ENCODE measurements at places on chromosomes 12 and 14.

GRCh38 chr12:65618588-65618987 lies 205.7 kb upstream of the HMGA2 start:
- no peak for DNase-seq

DNA sequence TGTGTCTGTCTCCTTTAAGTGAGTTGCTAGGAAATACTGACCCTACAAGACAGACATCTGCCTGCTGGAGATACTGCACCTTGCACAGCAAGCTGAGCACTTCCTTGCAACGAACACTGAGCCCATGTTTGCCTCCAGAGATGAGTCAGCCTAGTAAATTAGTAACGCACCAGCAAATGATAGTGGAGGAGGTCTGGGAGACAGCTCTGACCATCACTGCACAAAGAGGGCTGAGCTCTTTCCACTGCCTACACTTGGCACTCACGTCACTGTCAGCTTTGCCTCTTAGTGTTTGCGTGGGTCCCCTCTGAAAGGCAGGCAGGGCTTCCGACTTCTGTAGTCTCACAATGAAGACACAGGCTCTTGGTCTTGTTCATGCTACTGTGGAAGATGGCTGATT lies 109.0 kb downstream of the APAF1 start:
- no peak for DNase-seq

DNA sequence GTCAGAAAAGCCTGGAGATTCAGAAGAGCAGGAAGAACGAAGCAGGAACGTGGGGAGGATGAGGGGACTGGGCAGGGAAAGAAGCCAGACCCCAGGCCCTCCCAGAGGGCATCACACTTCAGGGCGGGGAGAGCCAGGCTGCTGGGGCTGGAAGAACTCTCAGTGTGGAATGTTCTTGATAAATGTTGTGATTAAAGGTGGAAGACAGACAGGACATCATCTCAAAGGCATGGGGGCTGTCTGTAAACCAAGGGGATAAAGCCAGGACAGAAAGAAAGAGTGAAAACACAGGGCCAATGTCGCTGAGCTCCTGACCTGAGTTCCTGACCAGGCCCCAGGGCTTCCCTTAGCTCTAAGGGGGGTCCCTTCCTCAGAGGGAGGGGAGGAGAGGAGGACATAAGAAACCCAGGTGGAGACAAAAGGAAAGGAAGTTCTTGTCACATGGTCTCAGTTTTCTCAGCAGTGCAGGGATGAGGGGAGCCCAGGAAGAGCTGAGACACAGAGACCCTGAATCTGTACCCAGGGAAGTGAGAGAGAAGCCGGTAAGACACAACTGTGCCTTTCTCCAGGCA lies 56.3 kb downstream of the SETD3 start:
- no peak for DNase-seq

DNA sequence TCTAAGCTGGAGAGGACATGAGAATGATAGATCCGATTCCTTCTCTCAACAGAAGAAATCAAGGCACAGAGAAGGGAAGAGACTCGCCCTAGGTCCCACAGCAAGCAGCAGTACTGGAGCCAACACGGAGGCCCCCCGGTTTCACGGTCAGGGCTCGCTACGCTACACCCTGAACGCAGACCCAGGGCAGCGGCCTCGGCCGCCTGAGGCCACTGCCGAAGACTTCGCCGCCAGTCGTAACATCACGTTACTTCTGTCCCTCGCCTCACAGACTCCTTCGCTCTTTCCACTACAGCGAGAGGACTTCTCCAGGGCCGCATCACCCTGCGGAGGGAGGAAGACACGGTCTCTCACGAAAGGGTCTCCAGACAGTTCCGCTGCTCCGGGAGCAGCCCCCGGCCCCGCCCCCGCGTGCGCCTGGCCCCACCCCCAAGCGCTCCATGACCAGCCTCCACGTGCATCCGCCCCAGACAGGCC lies 411 bp upstream of the DCAF4 start:
- no peak for DNase-seq

- DNase-seq, result no peak
Observed at GRCh38 chr14:90760078-90760444, 56.2 kb downstream of the TTC7B start.

DNA sequence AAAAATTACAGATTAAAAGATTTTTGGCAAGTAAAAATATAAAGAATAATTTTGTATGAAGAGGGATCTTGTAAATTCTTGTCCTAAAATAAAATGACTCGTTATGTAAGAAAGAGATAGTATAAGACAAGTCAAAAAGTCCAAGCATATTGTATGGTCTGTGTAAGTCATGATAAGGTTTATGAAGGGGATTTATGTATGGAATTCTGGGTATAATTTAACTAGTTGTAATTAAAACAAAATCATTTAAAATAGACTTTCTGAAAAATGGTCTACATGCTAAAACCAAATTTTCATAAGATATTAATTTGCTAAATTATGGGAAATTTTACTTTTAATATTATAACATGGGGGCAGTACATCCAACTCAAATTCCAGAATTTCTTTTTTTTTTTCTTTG lies 17.6 kb upstream of the PEX5 start:
- no peak for DNase-seq

GRCh38 chr14:97866195-97866594 lies 1069.0 kb downstream of the VRK1 start:
- DNase-seq, result no peak

DNA sequence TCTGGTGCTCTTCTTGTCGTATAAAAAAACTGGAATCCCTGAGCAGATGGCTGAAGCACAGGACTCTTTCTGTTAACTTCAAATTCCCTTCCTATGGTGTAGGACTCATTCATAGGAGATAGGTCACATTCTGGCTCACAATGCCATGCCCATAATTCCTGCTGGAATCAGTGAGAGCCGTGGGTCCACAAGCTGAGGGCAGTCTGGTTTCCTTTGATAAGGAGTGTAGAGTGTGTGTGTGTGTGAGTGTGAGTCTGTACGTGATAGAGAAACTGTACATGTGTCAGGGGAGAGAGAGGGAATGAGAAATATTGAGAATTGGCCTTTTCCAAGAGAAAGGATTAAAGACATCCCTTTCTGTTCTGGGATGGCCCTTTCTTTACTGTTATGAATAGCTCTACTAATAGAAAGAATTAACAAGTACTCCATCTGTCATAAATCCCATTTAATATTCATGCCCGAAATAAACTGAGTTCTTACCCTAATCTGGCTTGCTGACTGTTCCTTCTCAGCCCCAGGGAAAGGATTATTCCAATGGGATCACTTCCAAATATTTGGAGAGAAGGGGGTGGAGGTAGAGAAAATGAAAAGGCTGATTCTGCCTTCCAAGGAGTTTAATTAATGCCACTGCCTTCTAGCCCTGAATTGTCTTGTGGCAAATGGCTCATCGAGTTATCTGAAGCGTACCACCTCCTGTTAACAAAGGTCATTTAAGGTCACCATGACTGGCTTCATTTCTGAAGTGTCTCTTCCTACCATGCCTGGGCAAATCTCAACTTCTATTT lies 79.0 kb downstream of the TMX1 start:
- DNase-seq, result no peak

- DNase-seq, result no peak
Observed at GRCh38 chr14:24437020-24437735, 5.4 kb downstream of the SDR39U1 start.

- DNase-seq, result no peak
Observed at GRCh38 chr14:100589071-100589759, 2.0 kb upstream of the BEGAIN start.

GRCh38 chr14:23939607-23940326 lies 13.8 kb upstream of the DHRS4 start:
- no peak for DNase-seq

GRCh38 chr12:131075611-131076010 lies 121.9 kb downstream of the ADGRD1 start:
- DNase-seq, result no peak

DNA sequence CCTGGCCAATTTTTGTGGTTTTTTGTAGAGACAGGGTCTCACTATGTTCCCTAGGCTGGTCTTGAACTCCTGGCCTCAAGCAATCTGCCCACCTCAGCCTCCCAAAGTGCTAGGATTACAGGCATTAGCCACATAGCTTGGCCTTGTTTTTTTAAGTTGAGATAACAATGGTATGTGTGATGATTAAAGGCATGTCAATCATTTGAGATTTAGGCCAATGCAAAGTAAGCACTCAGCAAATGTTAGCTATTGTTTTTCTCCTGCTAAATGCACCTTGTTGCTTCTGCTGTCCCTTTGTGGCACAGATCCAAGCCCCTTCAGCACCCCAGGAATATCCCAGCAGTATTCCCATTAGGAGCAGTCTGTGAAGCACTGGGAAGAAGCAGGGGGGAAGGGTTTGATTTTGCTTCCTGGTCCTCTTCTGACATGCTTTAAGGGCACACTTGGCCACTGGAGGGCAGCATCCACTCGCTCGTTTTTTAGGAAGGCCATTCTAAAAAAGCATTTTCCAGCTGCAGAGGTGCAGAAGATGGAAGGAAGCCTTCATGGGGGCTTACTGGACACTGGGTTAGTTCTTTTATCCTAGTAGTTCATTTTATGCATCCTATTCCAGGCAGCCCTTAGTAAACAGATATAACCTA lies 70.2 kb upstream of the ZFP36L1 start:
- DNase-seq, result peak; percentile 49

DNA sequence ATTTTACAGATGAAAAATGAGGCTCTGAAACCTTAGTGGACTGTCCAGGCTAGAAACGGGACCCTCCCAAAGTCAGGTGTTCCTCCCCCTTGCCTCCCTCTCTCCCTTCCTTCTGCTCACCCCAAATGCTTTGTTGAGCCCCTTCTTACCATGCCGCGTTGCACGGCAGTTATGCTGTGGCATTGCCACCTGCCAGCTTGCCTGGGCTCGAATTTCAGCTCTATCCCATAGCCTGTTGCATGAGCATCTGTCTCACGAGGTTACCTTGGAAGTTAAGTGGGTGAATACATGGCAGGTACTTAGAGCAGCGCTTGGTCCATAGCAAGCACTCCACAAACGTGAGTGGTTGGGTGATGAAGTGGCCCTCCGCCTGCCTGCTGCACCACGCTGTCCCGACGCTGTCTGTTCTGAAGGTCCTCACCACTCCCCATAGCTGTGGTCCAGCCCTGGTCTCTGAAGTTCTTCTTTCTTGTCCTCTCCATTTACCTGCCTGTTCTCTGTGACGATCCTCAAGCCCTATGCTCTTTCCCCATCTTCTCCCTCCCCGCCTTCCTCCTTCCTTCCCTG lies 269.9 kb downstream of the CACNA1C start:
- peak; percentile 88 for DNase-seq

DNA sequence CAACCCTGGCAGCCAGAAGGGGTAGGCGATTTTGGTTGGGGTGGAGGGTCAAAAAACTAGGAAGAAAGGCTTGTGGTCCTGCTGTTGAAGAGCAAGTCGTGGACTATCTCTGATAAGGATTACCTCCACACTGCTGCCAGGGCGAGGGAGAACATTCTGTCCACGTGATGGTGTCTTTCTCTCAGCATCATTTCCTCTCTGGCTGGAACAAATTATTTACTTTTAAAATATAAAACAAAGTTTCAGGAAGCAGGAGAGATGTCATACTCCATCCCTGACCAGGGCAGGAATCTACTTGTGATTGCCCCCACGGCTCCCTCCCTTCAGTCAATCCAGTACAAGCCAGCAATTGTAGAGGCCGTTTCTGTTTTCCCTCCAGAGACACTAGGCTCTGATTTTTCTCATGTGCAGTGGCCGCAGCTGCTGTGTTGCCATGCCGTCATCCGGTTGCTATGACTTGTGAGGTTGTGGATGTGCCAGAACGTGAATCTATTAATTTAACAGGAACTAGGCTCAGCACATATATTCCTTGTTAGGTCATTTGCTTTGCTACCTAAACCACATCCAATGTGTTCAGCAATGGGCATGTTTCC lies 61.5 kb upstream of the PTGR2 start:
- DNase-seq, result no peak

GRCh38 chr12:81809829-81810595 lies 50.9 kb upstream of the PPFIA2 start:
- no peak for DNase-seq

DNA sequence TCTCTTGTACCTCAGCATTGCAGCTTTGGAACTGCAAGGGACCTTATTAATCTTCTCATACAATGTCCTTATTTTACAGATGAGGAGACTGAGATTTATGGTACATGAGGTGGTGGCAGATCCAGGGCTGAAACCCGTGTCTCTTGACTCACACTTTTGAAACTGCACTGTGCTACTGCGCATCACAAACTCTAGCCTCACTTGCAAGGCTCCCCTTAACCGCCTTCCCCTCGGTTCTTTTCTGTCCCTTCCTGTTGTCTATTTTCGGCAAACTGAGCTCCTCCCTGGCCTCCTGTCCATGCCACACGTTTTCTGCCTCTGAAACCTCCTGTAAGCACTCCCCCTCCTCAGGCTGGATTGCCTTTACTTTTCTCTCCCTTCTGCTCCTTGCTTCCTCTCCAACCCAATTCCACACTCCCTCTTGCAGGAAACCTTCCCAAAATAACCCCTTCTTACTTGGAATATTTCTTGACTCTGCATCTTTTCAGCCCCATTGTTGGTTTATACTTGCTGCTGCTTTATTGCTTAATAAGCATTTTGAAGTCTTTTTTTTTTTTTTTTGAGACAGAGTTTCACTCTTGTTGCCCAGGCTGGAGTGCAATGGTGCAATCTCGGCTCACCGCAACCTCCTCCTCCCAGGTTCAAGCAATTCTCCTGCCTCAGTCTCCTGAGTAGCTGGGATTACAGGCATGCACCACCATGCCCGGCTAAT lies 72.4 kb upstream of the CISTR start:
- DNase-seq, result no peak

DNA sequence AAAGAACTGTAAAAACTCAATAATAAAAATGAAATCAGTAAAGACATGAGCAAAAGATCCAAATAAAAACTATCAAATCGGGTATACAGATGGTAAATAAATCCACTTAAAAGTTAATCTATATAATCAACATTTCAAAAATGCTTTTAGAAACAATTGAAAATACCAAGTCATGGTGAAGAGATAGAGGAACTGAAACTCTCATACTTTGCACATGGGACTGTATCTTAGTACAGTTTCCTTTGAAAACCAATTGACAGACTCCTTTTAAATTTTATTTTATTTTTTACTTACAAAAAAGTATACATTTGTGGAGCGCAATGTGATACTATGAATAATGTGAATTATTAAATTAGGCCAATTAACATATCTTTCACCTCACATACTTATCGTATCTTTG lies 98.6 kb upstream of the FAR2 start:
- DNase-seq, result no peak

DNA sequence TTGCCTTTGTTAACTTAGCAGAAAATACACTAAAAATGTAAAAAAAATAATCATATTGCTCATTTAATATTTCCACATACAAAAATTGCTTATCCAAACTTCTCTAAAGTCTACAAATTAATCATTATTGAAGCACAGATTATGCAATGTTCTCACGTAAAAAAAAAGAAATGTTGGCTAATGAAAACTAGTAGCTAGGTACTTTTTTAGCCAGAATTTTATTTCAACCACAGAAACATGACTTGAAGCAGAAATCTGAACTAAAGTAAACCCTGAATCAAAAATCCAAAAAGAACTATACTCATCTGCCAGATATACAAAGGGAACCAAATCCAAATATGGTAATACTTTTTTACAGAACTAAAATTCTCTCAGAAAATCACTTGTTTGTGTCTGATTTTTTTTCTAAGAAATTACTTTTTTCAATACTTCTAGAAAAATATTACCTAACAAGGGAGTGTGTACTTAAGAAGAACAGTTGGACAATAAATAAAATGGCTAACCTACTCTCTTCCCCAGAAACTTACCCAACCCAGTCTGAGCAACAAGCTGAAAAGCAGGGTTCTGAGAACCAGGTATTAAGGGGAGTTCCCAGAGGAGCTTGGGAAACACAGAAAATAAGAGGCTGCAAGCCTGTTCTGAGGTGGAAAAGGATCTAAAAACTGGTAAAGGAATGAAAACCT lies 78.4 kb upstream of the RAP1B start:
- no peak for DNase-seq

Measured in NCI-H187 (cell line).